HEK293T (cell line): ENCODE measurements at places on chromosomes 3 and 15.

DNA sequence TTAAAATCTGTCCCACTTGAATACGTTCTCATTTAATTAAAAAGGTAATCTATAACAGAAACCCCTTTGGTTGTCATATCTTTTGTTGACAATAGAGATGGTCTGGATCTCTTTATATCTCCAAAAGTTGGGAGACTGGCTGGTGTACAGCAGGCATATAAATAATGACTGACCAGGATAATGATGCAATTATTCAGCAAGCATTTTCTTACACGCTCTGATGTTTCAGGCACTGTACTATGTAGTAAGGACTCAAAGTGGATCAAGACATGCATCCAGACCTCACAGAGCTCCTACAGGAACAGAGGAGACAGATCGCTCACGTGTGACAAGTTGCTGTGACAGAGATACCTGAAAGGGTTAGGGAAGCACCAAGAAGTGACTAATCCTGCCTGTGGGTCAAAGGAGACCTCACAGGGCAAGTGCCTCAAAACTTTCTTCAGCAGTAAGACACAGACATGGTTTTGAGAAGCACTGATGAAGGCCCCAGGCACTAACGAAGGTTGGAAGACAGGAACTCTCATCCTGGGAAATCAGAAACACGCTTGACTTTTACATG is 25.7 kb downstream of the VPS39 start:
- DNase-seq: no peak

DNA sequence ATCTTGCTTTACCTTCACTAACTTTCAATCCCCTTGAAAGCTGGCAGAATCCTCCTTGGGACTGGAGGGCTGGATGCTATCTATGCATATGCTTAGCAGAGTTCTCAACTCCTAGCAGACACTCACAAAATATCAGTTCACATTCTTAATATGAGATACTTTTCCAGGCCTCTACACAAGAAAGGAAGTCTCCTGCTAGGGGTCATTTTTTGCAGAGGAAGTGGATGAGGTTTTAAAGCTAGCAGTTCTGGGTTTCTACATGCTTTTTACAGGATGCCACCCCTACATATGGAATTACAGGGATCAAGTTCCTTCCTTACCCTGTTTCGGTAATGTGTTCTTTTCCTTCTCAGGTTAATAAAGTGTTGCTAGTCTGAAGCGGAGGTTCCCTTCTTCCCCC is 206.3 kb upstream of the TP63 start:
- DNase-seq: no peak

DNA sequence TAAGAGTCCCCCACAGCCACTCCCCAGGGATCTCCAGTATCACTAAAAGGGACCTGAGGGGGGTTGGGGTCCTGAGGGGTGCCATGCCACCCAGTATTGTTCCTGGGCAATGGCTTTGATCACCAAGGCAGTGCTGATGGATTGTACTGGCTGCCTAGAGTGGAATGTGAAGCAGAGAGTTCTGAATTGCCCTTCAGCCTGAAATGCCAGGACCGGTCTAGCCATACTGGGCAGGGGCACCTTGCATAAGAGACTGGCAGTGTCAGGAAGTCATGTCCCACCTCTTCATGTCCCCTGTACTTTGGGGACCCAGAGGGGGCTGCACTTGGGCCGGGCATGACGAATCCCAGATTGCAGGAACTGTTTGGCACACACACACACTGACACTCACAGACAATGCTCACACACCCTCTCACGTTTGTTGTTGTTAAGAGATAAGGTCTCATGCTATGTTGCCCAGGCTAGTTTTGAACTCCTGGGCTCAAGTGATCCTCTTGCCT is 4.5 kb upstream of the TKT start:
- DNase-seq: no peak

DNA sequence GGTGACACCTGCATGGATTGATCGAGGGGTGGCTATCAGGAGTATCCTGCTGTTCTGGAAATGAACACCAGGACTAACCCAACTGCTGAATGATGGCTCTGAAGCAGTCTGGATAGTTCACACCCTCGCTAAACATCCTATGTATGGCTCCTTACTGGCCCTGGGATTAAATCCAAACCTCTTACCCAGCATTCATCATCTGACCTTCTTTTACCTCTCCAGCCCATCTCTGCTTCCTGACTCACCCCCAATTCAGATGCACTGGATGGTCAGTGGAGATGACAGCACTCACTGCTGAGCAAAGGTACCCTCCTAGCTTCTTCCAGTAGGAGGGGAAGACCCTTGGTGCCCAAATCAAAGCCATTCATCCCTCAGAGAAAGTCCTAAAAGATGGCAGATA is 235.2 kb upstream of the TRIM42 start:
- no peak for DNase-seq
